Stimulated activated CD4-positive, alpha-beta T cell treated with anti-CD3 and anti-CD28 coated beads, Interleukin-4, amount 100 ng/mL, for 4 hours (primary cell): ENCODE measurements at places on chromosomes 6 and 20.

DNA sequence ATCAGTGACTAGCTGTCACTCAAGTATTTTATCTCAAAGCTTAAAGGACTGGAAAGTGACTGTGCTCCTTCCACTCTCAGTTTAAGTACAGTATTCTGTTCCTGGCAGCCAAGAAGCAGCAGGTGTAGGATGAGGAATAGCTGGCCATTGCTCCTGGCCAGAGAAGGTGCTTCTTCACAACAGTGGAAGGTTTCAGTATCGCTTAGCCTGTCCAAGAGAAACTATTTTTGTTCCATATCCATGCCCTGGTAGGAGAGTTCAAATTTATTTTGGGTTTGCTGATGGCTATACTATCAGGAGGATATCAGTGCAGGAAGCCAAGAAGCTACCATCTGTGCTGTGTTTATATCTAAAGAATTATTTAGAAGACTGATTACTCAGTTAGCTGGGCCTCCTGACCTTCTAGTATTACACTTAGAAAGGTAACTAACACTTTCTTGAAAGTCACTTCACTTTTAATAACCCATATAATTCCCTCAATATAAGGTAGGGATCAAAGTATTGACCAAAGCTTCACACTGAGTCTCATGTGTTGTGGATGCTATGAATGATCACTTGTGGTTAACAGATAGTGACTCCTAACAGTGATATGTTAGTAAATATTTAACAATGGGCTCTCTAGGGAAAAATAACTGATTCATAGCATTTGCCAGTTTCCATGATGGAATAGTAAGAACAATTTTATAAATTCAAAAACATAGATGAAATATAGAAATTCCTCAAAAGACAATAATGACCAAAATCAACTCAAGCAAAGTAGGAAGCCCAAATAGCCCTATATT is 99.9 kb downstream of the AIG1 start:
- no peak for DNase-seq

DNA sequence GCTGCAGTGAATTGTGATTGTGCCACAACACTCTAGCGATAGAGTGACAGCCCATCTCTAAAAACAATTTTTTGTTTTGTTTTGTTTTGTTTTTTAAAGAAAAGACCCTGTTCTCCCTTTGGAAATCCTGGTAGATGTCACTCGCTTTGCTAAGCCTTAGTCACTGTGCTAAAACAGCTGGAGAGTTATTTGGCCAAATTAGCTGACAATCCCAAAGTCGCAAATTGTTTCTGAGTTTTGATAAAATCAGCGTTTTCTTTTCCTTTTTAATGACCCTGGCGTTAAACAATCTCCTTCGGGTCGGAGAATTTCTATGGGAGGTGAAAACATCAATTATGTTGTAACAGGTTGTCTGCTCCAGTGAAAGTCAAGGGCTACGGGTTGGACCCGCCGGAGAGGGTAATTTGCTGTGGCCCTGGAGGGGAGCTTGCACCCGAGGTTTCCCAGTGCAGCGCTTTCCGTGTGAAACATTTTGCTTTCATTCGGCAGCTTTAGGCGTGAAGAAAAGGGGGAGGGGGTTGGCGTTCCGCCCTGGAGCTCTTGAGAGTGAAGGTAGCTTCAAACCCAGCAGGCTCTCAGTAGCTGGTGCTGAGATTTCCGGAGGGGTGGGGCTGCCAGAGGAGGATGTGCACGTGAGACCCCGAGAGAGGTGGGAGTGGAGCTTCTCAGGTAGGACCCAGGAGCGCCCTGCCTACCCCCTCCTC is 296.6 kb downstream of the PHACTR1 start:
- no peak for DNase-seq

- no peak for DNase-seq
Measured at GRCh38 chr6:169567819-169568218, 134.0 kb downstream of the WDR27 start.

GRCh38 chr6:158853072-158853879 is 34.1 kb upstream of the EZR start:
- DNase-seq = peak; percentile 71

- DNase-seq = no peak
Measured at GRCh38 chr6:136337606-136338005, 48.0 kb upstream of the BCLAF1 start.

DNA sequence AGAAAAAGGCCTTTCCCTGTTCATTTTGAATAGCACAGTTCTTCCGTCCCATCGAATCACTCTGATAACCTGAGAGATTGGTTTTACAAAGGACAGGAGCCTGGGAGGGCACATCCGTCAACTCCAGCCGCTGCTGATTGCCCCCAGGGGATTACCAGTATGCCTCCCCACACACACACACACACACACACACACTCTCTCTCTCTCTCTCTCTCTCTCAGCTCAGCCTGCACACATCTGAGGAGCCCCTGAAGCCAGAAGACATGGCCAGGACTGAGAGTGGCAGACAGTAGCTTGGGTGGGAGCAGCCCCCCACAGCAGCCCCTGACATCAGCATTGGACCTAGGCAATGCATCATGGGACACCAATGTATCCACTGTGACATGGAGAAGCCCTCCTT is 13.2 kb upstream of the CDH4 start:
- no peak for DNase-seq

DNA sequence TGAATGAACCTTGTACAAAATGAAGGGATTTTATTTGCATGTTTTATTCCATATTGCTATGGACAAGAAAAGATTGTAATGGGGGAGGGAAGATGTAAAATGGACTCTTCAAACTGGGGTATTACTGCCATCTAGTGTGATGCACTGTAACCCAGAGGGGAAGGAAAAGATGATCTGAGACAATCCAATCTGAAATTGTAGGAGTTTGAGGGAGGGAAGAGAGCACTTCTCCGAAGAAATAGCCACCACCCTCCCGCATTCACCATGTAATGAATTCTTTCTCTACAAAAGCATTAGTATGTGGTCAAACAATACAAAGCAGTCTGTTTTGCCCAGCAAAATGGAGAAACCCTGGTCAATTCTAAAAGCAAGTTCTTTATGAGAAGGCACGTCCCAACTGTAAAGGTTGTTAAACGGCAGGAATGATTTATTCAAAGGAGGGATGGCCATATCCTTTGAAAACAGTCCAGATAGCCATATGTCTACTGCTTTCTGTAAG is 679.5 kb upstream of the NRSN1 start:
- DNase-seq = no peak

- no peak for DNase-seq
Measured at GRCh38 chr20:36298061-36298460, 8.1 kb upstream of the DLGAP4 start.
